ENCODE measurements at places on chromosomes 2 and 18. TPM values are rescaled to one million over a fixed set of nuclear protein-coding genes. Genes with fewer than 3 reads are reported as not detected.
A peak's percentile ranks its signal among the peaks of the same experiment; 100 is the strongest.

GRCh38 chr2:41722668-41723369, 325.0 kb upstream of the PKDCC start:
- H3K36me3 ChIP-seq = no peaks in the 10 kb centered on the region
- H3K4me1 ChIP-seq = peaks cover 6% of the 10 kb centered on the region
- DNase-seq = no peak
- H3K27me3 ChIP-seq = no peaks in the 10 kb centered on the region

DNA sequence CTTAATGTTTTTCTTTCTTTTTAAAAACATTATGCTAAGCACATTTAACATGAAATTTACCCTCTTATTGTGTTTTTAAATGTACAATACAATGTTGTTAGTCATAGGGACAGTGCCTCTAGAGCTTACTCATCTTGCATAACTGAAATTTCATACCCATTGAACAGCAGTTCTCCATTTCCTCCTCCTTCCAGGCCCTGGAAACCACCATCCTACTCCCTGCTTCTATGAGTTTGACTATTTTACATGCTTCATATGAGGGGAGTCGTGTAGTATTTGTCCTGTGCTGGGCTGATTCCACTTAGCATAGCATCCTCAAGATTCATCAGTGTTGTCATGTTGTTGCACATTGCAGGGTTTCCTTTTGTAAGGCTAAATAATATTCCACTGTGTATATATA, 92.6 kb downstream of the SPATS2L start:
- H3K27ac ChIP-seq = no peak overlapping the region
- no peak overlapping the region for H3K4me3 ChIP-seq
- H3K27me3 ChIP-seq = no peaks in the 10 kb centered on the region
- no peaks in the 10 kb centered on the region for H3K36me3 ChIP-seq

DNA sequence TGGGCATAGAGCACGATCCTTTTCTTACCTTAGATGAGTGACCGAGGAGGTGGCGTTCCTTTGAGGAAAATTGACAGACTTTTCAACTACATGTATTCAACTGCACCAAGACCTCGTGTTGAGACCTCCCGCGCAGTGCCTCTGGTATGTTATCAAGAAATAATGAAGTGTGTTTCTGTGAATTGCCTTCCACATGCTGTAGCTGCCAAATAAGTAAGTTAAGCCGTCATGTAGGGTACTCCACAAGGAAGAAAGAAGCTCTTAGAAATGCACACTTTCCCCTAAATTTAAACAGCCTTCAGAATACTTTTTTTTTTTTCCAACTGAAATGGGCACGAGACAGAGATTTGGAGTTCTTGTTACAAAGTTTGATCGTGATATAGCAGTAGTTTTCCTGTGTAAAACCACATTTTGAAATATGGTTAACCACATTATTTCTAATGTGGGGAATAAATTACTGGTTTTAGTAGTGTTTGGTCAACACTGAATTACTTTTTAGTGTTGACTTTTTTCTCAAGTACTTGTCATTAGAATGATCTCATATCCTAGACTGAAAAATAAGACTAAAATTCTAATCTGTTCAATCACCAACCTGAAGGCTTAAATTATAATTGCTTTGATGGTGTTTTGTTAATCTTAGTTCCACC, 30.5 kb downstream of the PDK1 start:
- peak; percentile 5 for DNase-seq
- H3K4me1 ChIP-seq = peaks cover 7% of the 10 kb centered on the region
- H3K27ac ChIP-seq = no peak overlapping the region
- peaks cover 27% of the 10 kb centered on the region for H3K36me3 ChIP-seq
- H3K27me3 ChIP-seq = no peaks in the 10 kb centered on the region
- H3K4me3 ChIP-seq = no peak overlapping the region

Gene KCNS3
- not detected for total RNA-seq

Gene SIX3
- total RNA-seq = not detected

Measured in CD4-positive, alpha-beta memory T cell (primary cell).